ENCODE measurements at places on chromosomes 3 and 15. TPM values are rescaled to one million over a fixed set of nuclear protein-coding genes. Genes with fewer than 3 reads are reported as not detected.

The CAPN3 gene
- total RNA-seq = 28.4 TPM

The FRMD4B gene
- total RNA-seq = 59.4 TPM

The GPR171 gene
- total RNA-seq = 1.5 TPM

The ECE2 gene
- total RNA-seq = 0.15 TPM

The HCLS1 gene
- 108 TPM for total RNA-seq

The FAM81A gene
- 2.9 TPM for total RNA-seq

The IL5RA gene
- 23.3 TPM for total RNA-seq

The RTP3 gene
- total RNA-seq = not detected

The ACAN gene
- 0.92 TPM for total RNA-seq

DNA sequence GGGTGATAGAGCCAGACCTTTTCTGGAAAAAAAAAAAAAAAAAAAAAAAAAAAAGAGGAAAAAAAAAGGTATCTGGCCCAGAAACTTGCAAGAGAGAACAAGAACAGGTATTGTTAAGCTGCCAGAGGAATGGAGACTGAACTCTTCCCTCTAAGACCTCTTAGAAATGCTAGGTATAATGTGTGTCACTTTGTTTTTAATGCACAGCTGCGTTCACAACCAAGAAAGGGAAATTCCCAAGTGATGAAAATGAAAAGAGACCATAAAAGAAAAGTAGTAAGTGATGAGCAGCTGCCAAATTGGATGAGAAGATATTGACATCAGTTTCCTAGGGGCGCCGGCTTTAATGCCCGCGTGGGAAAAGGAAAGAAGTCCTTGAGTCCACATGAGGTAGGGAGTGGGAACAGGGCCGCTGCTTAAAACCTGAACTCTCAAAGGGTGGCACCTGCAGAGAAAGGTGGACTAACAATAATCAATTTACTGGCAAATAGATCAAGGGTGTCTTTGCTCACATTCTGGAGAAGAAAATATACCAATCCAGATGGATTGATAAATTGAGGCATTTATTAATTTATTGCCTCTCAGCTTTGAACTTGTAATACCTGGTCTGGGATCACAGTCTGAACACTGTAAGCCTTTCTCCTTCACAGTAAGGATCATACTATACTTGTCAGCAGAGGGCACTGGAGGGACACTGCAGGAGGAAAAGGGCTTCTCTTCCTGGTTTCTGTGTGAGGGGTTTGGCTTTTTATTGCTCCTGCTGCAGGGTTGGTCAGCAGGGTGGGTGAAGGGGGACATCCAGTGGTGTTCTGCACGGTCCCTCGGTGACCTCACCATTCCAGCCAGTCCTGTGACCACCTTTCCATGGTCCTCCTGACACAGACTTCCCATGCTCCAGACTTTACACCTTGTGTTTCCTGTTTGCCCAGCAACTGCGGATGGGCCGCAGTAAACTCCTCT lies 131.6 kb downstream of the AQP9 start:
- peak; percentile 79 for DNase-seq

DNA sequence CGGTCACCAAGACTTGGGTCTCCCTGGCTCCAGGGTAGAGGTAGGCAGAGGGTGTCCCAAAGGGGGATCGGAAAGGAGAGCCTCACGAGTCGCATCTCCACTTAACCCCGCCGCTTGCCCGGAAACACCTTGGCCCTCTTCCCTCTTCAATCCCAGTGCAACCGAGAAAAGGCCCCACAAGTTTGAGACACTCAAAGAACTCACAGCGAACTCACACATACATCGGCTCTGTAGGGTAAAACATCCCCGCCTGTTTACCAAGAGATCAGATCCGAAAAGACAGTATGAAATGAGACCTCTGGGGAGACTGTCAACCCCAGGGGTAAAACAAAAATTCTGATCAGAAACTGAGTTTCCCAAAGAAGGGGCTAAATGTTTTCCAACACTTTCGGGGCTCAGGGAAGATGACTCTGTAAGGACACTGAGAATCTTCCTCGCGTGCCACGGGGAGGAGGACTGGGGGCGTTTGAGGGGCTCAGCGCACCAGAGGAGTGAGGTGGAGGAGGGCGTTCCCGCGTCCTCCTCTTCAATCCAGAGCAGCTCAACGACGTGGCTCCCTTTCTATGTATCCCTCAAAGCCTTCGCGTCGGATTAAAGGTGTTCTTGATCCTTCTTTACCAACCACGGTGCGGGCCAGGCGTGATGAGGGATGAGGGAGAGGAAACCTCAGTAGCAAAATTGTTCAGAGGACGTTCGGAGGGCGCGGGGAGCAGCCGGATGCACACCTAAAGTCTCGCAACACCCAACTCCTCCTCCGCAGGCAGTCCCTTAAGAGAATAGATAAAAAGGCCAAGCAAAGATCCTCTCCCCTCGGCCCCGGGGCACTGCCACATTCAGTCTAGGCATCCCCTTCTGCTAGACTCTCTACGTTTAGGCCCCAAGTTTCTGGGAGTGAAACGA lies 3.7 kb downstream of the WNT5A start:
- DNase-seq = peak; percentile 13

GRCh38 chr3:187063286-187064121 lies 75.8 kb downstream of the RPL39L start:
- DNase-seq = peak; percentile 86

GRCh38 chr3:69767571-69767970 lies 28.3 kb downstream of the MITF start:
- DNase-seq = no peak

DNA sequence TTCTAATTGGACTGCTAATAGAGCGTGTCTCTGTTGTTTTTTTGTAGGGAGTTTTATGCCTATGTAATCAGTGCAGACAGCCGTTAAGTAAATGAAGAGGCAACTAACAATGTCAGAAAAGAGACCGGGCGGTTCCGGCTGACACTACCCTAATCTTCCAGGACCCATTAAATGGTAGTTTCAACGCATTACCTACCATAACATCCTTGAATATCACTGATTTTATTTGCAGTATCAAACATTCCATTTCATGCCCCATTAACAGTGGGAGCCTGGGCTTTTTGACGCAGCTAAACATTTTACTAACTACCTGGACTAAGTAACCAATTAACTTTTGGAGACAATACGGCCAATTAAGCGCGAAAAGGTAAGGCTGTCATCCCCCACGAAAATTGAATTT lies 832.9 kb upstream of the NR2F2 start:
- no peak for DNase-seq

DNA sequence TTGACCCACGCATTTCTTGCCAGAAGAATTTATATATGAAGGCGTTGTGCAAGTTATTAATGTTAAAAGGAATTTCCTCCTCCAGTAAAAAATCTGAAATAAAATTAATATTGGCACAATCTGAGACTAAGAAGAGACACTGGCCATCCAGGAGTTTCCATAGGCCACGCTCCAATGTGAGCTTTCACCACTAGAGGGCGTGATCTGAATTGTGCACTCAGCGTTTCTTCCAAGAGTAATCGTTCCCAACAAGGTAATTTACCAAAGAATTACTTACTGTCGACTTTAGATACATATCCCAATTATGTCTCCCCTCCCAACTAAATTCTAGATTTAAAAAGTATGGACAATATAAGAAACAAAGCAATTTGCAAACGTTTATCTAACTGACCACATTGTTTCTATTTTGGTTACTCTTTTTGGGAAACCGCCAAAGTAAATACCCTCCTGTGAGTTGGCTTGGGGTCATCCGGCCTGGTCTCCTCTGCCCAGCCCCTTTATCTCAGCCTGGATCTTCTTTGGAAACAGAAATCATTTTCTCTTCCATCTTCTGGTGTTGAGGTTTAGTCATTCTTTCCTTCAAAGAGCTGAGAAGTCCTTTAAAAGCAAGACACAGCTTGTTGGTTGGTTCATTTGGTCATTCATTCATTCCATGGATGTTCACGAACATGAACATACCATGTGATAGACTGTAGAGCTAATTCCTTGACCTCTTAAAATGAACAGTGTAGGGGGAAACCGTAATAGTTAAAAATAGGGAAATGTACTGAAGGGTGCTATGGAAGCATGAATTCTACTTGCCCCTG lies 26.2 kb downstream of the POLR2M start:
- DNase-seq = peak; percentile 45

- no peak for DNase-seq
Observed at GRCh38 chr3:149442043-149442442, 32.5 kb upstream of the TM4SF4 start.

GRCh38 chr3:53809764-53810400 lies 36.3 kb downstream of the CHDH start:
- no peak for DNase-seq

DNA sequence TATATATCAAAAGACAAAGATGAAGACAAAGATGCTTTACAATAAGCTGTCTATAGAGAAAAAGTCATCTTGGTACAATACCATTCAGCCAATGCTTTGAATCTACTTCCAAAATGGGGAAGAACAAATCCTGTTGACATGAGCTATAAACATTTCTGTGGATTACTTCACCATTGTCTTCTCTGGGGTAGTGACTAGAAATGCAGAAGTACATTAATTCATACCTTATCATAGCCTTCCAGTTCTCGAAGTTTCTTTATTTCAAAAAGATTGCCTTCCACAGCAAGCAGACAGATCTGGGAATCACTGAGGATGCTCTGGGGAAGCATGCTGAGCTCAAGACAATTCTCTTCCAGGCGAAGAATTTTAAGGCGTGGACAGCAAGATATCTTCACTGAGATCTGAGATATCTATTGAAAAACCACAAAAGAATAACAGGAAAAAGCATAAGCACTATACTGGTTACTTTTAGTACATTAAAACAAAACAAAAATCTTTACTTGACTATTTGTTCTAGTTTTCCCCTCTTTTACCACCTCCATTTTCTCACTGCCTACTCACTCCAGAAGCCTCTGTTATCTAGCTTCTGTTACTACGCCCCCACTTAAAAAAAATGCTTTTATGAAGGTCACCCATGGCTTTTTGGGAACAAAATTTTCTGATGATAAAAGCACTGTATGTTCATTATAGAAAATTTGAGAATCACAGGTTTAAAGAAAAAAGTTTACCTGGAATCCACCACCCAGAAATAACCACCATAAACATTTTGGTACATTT lies 3.6 kb downstream of the LRRC57 start:
- DNase-seq = no peak

GRCh38 chr15:59005579-59005978 lies 18.1 kb downstream of the RNF111 start:
- no peak for DNase-seq

GRCh38 chr3:101970905-101971304 lies 121.6 kb downstream of the NFKBIZ start:
- no peak for DNase-seq

GRCh38 chr3:55000546-55000945 lies 72.7 kb upstream of the LRTM1 start:
- peak; percentile 81 for DNase-seq

DNA sequence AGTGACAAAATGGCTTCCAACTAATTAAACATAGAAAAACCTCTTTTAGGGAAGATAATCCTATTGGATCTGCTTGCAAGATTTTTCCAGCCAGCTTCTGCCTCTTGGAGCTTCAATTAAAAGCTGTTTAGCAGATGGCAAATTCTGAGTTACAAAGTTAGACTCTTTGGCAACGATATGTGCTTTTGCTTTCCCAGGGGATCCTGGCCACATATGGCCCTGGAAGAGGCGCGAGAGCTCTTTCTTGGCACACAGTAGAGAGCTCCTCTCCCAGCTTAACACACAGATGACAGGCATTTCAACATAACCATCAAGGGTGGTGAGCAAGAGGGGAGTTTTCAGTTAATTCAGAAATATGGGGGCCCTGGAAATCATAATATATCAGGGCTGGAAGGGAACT lies 41.6 kb upstream of the GALNT15 start:
- DNase-seq = peak; percentile 95

GRCh38 chr3:45010811-45011333 lies 15.2 kb upstream of the CLEC3B start:
- peak; percentile 59 for DNase-seq

GRCh38 chr3:190533511-190534281 lies 19.8 kb downstream of the IL1RAP start:
- peak; percentile 61 for DNase-seq
